Lung (tissue), 17 donors: ENCODE measurements at places on chromosomes 3 and 15. TPM values are rescaled to one million over a fixed set of nuclear protein-coding genes. Genes with fewer than 3 reads are reported as not detected.

- DNase-seq = no peak
Observed at GRCh38 chr3:100416176-100416575, 14.8 kb downstream of the LNP1 start.

DNA sequence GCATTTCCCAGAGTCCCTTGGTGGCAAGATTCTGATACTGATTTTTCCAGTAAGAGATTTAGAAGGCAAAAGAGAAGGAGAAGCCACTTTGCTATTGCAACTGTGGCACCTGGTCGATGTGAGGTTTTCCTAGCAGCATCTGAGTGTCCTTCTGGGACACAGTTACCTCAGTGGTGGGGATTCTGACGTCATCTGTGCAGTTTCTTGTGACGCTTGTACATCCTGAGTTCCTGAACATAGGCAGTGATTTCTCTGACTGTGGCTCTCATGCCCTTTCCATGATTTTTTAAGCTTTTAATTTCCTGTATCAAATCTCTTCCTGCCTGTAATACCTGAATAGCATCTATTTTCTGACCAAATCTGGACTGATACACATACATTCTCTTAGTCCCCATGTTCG lies 8.9 kb downstream of the USP13 start:
- DNase-seq = no peak

- DNase-seq = no peak
Observed at GRCh38 chr3:143806038-143806437, 42.2 kb downstream of the SLC9A9 start.

- no peak for DNase-seq
Observed at GRCh38 chr3:170534227-170534626, 51.6 kb downstream of the SLC7A14 start.

DNA sequence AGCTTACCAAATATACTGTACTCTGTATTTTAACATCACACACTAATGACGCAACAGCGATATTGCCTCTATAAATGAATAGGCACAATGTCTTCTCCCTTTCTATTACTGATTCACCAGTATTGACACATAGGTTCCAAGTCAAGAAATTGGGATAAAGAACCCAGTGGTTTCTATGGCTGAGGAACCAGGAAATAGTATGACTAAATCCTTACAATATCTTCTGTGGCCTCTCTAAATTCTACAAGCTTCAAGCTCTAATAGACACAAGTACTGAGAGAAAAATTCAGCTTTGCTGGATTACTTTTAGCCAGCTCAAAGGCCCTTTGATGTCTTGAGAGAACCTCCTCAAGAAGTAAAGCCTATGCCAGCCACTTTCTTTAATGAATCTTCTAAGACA lies 162.5 kb downstream of the DPH6 start:
- DNase-seq = no peak

GRCh38 chr3:67765575-67765974 lies 111.2 kb upstream of the SUCLG2 start:
- no peak for DNase-seq

DNA sequence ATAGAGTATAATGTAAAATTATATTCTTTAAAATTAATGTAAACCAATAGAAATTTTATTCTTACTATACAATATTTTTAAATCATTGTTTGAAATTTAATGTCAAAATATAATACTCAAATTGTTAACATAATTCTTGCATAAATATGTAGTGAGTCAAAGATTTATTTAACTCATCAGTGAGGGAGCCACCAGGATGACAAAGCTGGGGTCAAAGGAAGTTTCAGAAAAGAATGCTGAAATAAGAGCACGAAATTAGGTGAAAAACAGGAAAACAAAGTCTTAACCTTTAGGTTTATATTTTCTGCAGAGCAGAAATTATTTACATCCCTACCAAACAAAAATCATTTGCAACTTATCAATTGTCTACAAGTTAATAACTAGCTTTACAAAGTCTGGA lies 74.1 kb downstream of the DIPK2A start:
- DNase-seq = no peak

DNA sequence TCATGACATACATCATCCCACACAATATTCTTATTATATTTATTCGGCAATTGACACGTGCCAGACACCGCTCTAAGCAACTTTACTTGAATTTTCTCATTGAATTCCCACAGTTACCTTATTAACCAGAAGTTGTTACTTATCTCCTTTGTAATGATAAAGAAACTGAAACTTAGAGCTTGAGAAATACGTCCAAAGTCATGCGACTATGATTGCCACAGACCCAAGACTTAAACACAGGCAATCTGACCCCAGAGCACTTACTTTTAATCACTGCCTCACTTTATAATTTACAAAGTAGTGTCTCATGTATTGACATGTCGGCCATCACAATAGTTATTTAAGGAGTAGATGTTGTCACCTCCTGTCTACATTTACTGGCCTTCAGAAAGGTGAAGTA lies 64.7 kb downstream of the ATP13A4 start:
- DNase-seq = no peak

DNA sequence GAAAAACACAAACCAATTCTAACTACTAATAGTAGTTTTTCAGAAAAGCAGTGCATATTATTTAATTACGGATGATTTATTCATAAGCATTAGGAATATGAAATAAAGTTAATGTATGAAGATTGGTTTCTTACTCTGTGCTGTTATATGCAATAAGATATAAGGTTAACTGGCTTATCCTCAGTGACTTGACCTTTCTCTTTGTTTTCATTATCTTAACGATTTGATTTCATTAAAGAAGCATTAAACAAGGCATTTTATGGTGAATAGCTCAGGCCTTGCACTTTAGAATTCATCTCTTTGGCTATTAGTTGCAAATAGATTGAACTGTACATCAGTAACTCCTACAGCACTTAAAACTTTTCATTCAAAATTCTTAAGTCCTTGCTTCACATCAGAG lies 28.9 kb downstream of the RAP2B start:
- DNase-seq = no peak

- no peak for DNase-seq
Observed at GRCh38 chr3:109136523-109136922, at the start of gene C3orf85. Gene C3orf85 (plus strand): TSS chr3:109136719. CDS start chr3:109136848, 129 bp downstream.

- no peak for DNase-seq
Observed at GRCh38 chr3:171700653-171701052, 109.6 kb downstream of the PLD1 start.

DNA sequence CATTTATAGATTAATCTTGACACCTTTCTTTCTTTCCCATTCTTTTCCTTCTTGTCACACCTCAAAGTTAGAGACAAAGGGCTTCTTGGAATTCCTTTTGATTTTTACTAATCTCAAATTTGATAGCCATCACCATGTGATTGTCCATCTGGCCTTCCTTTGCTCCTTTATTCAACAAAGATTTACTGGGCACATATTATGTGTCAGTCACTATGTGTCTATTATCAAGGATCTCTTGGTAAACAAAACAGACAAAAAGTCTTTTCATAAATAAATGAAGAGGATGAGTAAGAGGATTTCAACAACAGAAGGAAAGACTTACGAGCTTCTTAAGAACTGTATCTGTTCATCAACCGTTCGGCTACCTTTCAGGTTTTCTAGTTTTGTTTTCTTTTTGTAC lies 56.5 kb downstream of the SAMMSON start:
- no peak for DNase-seq

- DNase-seq = no peak
Observed at GRCh38 chr3:3101660-3102458, 8.3 kb downstream of the IL5RA start.

DNA sequence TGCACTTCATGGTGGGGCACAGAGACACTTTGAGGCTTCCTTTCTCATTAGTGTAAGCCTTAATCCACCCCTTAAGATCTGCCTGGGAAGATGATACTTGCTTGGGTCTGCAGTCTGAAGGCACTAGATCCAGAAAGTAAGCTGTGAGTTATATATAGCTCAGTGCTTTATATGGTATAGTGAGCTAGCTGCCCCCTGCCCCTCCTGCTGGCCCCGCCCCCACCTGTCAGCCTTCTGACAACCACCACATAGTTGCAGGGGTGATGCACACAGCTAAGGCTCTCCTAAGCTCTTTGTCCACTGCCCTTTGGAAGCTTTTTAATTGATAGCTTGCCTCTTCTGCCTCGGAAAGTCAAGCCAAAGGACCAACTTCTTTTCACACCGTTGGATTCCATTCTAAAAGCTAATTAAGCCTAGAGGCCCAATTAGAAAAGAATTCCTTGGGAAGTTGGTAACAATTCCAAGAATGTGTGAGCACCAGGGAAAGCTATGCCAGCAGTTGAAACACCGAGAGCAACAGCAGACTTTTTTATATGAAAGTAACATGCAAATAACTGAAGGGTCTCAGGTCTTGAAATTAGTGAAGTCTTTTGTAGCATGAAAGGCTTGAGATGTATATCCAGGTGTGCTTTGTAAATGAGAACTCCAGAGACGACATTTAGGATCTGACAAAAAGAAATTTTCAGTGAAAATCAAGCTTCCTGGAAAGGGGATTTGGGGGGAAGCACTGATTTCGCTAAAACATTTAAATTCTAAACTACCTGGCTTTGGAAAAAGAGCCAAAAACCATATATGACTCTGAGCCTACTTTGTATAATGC lies 2.3 kb downstream of the TPM1 start:
- no peak for DNase-seq

- DNase-seq = no peak
Observed at GRCh38 chr3:71231680-71232079, 351.8 kb downstream of the FOXP1 start.

- DNase-seq = no peak
Observed at GRCh38 chr15:41799488-41799805, 25.2 kb downstream of the MAPKBP1 start.

DNA sequence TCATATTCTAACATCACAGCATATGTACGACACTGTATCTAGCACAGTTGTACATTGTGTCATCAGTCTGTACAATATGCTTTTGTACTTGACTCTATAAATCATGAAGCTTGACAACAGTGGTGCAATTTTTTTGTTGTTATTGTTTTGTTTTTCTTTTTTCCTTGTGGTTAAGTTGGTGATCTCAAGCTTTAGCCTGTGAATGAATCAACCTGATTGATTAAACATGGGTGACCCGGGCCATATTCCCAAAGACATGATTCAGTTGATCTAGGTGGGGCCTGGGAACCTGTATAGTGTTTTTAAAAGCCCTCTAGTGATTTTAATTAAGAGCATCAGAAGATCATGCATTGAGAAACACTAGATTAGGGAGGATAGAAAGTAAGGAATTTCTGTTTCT lies 101.8 kb upstream of the AADACL2 start:
- DNase-seq = no peak

GRCh38 chr3:77303955-77304699 lies 264.2 kb downstream of the ROBO2 start:
- DNase-seq = no peak

DNA sequence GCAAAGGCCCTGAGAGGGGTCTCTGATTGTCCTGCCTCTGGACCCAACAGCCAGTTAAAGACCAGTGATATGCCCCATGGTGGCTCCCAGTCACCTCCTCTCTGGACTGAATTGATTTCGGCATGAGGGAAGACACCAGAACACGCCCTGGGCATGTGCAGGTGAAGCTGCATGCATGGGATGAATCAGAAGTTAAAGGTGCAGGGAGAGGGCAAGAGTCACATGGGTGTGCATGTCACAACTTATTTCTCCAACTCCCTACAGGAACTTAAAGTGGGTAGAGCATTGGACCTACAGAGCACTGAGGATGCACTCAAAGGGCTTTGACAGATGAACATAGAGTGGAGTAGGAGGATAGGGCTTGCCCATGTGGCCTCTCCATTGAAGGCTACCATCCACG lies 16.9 kb upstream of the RHCG start:
- DNase-seq = no peak

- no peak for DNase-seq
Observed at GRCh38 chr3:157755233-157755632, 252.0 kb upstream of the VEPH1 start.

- DNase-seq = peak; percentile 87
Observed at GRCh38 chr3:184320104-184320445, 5.7 kb downstream of the EIF4G1 start.

GRCh38 chr3:172808969-172809546 lies 58.5 kb downstream of the ECT2 start:
- peak; percentile 81 for DNase-seq

- peak; percentile 3 for DNase-seq
Observed at GRCh38 chr15:59812250-59812870, 123.2 kb upstream of the BNIP2 start.

GRCh38 chr15:53834214-53834613 lies 74.8 kb upstream of the WDR72 start:
- DNase-seq = no peak

DNA sequence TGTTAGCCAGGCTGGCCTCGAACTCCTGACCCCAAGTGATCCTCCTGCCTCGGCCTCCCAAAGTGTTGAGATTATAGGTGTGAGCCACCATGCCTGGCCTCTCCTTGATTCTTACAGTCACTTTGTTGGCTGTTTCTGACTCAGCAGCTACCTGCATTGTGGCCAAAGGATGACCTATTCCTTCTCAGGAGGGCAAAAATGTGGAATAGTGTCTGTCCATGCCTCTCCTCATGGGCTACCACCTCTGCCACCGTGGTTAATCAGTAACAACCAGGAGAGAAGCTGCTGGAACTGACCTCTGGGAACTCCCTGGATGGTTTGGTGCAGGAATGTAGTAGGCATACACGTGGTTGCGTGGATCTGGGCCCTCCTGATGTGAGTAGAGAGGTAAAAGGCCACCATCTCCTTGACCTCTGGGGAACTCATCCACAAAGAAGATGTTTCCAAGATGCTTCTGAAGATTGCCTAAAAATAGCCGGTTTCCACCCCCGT lies 63.3 kb downstream of the FLNB start:
- DNase-seq = no peak

The PRICKLE2 gene
- total RNA-seq = 35.8 TPM

The BFSP2 gene
- total RNA-seq = not detected

The RTP4 gene
- 3.9 TPM for total RNA-seq

The RASGRF1 gene
- total RNA-seq = 20.4 TPM

The ZNF774 gene
- 2.5 TPM for total RNA-seq

The KNL1 gene
- 5.4 TPM for total RNA-seq

The ISLR2 gene
- 10.2 TPM for total RNA-seq

The PRSS50 gene
- 2.2 TPM for total RNA-seq

The THRB gene
- total RNA-seq = 23.5 TPM

The GPD1L gene
- 46.7 TPM for total RNA-seq

The ITGB5 gene
- 45.2 TPM for total RNA-seq

The RPS27L gene
- 69.6 TPM for total RNA-seq
